ENCODE measurements at places on chromosomes 12 and 14.

- no peak for DNase-seq
Observed at GRCh38 chr12:80032946-80033345, 66.4 kb upstream of the OTOGL start.

DNA sequence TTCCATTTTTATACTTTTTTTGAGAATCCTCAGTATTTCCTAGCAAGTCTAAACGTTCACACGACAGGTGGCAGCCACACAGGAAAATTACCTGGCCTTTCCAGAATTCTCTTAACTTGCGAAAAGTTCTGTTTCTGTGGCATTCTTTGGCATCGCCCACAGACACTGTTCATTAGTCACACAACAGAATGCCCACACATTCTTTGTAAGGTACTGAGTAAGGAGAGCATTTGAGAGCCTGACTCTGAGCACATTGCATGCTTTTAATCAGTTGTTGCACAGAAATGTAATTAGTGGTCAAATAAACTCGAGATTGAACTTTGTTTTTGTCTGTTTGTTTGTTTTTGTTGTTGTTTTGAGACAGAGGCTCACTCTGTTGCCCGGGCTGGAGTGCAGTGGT, 52.4 kb downstream of the LMNTD1 start:
- DNase-seq, result peak; percentile 2

- no peak for DNase-seq
Observed at GRCh38 chr14:93228550-93228949, 21.5 kb downstream of the UBR7 start.

- no peak for DNase-seq
Observed at GRCh38 chr12:109461846-109462756, 15.0 kb downstream of the KCTD10 start.

DNA sequence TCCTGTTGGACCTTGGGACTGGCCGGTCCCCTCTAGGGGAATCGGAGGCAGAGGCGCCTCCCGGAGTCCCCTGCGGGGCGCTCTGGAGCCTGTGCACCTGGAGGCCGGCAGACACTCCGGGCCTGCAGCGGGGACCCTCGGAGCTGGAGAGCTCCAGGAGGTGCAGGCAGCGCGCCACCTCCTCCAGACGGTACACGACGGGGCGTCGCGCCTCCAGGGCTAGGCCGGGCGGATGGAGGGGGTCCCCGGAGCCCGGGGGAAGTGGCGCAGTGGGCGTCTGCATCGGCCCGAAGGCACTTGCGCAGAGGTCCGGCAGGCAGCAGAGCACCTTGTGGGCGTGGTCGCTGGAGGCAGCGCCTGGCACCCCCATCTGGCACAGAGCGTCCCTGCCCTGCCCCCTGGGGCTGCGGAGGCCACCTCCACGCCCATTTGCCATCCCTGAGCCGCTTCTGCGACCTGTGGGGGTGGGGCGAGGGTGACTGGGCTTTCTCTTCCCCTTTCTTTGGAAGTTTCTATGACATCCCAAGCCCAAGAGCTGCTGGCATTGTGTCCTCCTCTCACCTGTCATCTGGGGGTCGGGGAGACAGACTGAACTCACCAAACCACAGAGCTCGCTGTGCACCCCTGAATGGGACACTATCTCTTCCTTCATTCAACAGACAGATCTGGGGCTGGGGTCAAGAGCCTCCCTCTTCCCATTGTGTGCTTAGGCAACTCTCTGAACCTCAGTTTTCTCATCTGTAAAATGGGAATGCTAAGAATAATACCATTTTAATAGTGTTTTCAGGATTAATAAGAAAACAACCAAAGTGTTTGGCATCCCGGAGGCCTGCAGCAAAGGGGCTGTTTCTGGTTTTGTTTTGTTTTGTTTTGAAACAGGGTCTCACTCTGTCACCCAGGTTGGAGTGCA, 37.5 kb upstream of the CORO1C start:
- DNase-seq, result no peak

DNA sequence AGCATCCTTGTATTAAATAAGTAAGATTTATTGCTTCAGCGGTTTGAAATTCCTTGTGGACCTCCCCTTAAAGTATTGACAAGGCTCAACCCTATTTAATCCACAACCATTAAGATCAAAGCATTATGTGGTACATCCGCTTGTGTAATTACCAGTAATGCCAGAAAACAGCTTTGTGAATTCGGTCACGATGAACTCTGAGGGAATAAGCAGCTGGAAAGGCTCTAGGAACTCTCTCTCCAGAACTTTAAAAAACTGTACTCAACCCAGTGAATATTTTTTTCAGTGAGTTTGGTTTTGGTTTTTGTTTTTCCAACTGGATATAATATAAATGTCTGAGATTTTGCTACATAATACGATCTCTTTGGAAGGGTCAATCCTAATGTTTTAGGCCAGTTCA, 49.3 kb upstream of the DIO2 start:
- DNase-seq, result no peak
